Naive thymus-derived CD8-positive, alpha-beta T cell (primary cell): ENCODE measurements at places on chromosomes 12 and 14. TPM values are rescaled to one million over a fixed set of nuclear protein-coding genes. Genes with fewer than 3 reads are reported as not detected.

Gene SERPINA12
- polyA plus RNA-seq: not detected

Gene TBX5
- polyA plus RNA-seq: not detected

Gene CCDC197
- polyA plus RNA-seq: not detected

DNA sequence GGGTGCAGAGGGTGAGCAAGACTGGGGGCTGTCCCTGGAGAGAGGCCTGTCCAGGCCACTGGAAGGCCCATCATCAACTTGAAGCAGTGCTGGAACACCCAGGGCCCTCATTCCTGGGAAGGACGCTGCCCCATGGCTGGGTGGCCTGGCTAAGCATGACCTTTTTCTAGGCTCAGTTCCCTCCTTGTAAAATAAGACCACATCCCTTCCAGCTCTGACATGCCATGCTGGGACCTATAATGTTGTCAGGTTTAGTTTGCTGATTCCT, 62.8 kb downstream of the SYNE3 start:
- H3K36me3 ChIP-seq: peaks cover 48% of the 10 kb centered on the region
- no peak for DNase-seq
- no peaks in the 10 kb centered on the region for H3K27me3 ChIP-seq
- H3K27ac ChIP-seq: no peak overlapping the region
- H3K4me1 ChIP-seq: peaks cover 6% of the 10 kb centered on the region

DNA sequence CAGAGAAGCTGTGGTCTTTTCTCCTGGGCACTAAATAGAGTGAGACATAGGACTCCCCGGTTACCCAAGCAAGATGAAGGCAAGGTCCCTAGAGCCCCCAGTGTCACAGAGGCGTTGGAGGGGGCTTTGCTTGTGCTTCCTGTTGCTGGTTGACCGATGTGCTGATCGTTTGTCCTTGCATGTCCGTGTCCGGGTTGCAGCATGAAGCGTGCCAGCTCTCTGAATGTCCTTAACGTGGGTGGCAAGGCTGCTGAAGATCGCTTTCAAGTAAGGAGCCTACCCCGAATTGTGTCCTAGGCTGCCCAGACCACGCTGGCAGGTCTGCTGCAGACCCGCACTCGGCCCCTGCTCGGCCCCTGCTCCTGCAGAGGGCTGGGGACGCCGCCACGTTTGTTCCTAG, 23.1 kb downstream of the XRCC3 start:
- peaks cover 31% of the 10 kb centered on the region for H3K4me1 ChIP-seq
- peaks cover 58% of the 10 kb centered on the region for H3K36me3 ChIP-seq
- DNase-seq: no peak
- no peak overlapping the region for H3K4me3 ChIP-seq

GRCh38 chr12:22088886-22089285, 42.9 kb downstream of the CMAS start:
- no peak for DNase-seq
- no peak overlapping the region for H3K4me3 ChIP-seq

DNA sequence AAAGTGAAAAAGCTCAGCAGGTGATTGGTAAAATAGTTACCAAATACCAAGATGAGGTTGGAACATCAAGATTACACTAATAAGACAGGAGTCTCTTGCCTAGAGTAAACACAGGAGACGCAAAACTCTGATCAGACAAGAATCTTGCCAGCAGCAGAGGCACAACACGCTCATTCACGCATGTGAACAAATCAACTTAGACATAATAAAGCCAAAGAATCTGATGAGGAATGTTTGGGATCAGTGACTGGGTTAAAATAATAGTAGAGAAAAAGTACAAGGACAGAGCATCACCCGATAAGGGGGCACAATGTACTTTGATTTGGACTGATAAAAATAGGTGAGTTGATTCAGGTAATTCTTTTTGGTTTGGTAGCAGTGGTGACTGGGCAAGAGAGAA, 159.5 kb upstream of the GRIP1 start:
- no peaks in the 10 kb centered on the region for H3K27me3 ChIP-seq
- no peak overlapping the region for H3K4me3 ChIP-seq
- DNase-seq: no peak
- H3K4me1 ChIP-seq: peaks cover 15% of the 10 kb centered on the region

DNA sequence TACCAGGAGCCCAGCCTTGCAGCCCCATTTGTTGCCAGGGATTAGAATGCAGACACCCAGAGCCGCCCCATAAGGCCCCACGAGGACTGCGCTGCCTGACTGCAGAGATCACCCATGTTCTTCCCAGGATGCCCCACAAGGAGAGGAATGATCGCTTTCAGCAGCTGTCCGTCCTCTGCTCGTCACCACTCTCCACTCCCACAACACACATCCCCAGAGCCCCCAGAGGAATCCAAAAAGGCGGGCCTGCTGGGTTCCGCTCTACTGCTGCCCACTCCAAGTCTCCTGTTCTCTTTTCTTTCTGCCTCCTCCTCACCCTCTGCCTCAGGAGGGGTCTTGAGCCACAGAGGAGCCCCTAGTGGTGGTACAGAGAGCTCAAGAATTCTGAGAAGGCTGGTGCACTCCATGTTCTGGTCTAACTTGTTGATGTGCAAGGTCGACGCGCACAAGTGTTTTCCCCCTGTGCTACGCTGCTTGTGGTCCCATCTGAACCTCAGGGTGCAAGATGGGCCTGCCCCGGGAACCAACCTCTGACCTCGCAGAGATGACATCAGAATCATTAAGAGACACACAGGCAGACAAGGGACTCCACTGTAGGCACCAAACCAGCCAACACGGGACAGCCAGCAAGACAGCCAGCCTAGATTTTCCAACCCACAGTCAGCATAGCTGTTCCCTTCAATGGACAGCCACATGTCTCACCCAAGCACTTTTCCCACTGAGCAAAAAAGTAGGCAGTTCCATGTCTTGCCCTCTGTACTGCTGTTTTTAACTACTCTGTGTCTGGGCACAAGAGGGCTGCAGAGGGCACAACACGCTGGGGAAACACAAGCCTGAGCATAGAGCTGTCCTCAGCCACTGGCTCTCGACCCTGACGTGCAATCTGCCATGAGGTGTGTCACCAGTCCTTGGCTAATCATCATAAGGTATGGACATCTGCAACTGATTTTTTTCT, 29.9 kb downstream of the PXN start:
- H3K36me3 ChIP-seq: no peaks in the 10 kb centered on the region
- DNase-seq: no peak
- H3K27me3 ChIP-seq: no peaks in the 10 kb centered on the region
- no peak overlapping the region for H3K4me3 ChIP-seq
